ENCODE measurements at places on chromosomes 16 and 17. TPM values are rescaled to one million over a fixed set of nuclear protein-coding genes. Genes with fewer than 3 reads are reported as not detected.
A peak's percentile ranks its signal among the peaks of the same experiment; 100 is the strongest.

Gene KRTAP17-1
- total RNA-seq: not detected

Gene CPHXL2
- total RNA-seq: not detected

Gene LITAFD
- not detected for total RNA-seq

Gene PRDM7
- total RNA-seq: not detected

GRCh38 chr17:81049372-81049911, 14.5 kb downstream of the BAIAP2 start:
- H3K4me3 ChIP-seq: no peak overlapping the region
- H3K36me3 ChIP-seq: no peaks in the 10 kb centered on the region
- peaks cover 5% of the 10 kb centered on the region for H3K4me1 ChIP-seq
- no peak overlapping the region for H3K27ac ChIP-seq
- no peak for DNase-seq
- no peaks in the 10 kb centered on the region for H3K27me3 ChIP-seq

GRCh38 chr17:42773290-42774035, at the start of gene VPS25:
Gene VPS25 (plus strand): TSS chr17:42773449. CDS start chr17:42773476, 27 bp downstream.
- H3K27ac ChIP-seq: peak within 1 kb of the TSS; percentile 48
- H3K36me3 ChIP-seq: no peaks in the 10 kb centered on the region
- peak; percentile 85 for DNase-seq
- H3K4me1 ChIP-seq: peaks cover 2% of the 10 kb centered on the region
- no peaks in the 10 kb centered on the region for H3K27me3 ChIP-seq
- H3K4me3 ChIP-seq: peak within 1 kb of the TSS; percentile 80

Measured in ovary (tissue), 10 donors.